GM19239 (cell line): ENCODE measurements at places on chromosomes 1 and 21.

- no peak for DNase-seq
Measured at GRCh38 chr21:14483296-14483695, 62.8 kb downstream of the SAMSN1 start.

- no peak for DNase-seq
Measured at GRCh38 chr1:94772845-94773244, 47.3 kb upstream of the SLC44A3 start.

DNA sequence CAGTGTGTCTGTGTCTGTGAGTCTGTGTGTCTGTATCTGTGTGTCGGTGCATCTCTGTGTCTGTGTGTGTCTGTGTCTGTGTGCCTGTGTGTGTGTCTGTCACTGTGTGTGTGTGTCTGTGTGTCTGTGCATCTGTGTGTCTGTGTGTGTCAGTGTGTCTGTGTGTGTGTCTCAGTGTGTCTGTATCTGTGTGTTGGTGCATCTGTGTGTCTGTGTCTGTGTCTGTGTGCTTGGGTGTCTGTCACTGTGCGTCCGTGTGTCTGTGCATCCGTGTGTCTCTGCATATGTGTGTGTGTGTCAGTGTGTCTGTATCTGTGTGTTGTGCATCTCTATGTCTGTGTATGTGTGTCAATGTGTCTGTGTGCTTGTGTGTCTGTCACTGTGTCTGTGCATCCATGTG lies 44.7 kb upstream of the POFUT2 start:
- no peak for DNase-seq

GRCh38 chr1:185652348-185652747 lies 81.8 kb upstream of the HMCN1 start:
- DNase-seq: no peak

GRCh38 chr1:114149211-114149610 lies 4.5 kb downstream of the SYT6 start:
- no peak for DNase-seq

- no peak for DNase-seq
Measured at GRCh38 chr1:153659175-153659534, 652 bp downstream of the SNAPIN start.

GRCh38 chr1:216926720-216927510 lies 203.7 kb upstream of the ESRRG start:
- no peak for DNase-seq

DNA sequence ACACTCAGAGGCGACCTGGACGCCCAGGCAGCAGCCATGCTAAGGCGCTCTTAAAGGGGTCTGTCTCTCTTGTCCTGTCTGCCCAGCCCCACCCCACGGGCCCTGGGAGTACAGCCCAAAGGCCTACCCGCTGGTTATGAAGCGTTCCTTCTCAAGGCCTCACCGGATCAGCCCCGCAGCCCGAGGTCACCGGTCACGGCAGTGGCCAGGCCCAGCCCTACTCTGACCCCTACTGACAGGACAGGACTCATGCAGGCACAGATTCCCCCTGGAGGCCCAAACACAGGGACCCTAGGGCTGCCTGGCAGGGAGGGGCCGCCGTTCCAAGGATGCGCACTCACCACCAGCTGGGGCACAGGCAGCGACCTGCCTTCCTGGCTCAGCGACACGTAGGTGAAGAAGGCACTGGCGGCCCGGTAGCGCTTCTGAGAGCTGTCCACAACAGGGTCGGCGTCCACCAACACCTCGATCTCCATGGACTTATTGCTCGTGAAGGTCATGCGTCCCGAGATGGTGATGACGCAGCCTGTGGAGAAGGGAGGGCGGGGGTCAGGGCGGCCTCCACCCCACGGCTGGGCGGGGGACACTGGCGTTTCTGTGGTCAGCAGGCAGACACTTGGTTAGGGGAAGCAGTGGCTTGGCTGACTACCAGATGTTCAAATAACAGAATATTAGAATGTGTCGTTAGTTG lies 20.0 kb upstream of the GPR153 start:
- no peak for DNase-seq

GRCh38 chr1:111754984-111755330 lies 744 bp upstream of the DDX20 start:
- DNase-seq: peak; percentile 14
